Cardiac muscle cell (in vitro differentiated cells and primary cell): ENCODE measurements at places on chromosomes 6 and 20.

DNA sequence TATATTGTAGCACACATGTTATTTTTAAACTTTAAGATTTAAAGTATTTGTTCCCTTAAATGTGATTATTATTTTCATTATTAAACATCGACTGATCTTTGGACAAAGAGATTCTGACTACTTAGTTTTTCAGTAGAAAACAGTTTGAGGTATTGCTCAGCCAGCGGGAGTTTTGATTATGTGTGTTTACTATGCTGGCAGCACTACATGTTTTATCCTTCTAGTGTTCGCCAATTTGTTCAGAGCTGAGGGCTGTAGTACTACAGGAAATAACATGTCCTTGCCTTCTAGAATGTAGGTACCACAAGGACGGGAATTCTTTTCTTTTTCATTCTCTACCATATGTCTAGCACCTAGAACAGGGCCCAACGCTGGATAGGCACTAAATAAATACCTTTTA, 11.1 kb upstream of the LCA5 start:
- no peak for DNase-seq

DNA sequence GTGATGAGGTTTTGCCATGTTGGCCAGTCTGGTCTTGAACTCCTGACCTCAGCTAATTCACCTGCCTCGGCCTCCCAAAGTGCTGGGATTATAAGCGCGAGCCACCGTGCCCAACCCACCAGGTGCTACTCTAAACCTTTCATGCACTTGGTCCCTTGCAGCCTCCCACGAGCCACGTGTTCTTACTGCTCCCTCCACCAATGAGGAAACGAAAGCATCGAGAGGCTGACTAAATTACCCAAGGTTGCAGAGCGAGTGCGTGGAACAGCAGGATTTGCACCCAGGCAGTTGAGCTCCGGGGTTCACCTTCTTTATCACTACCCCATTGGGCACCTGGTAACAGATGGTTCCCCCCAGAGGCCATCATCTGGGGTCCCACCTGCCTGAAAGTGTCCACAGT, 208.3 kb downstream of the LY86 start:
- no peak for DNase-seq

DNA sequence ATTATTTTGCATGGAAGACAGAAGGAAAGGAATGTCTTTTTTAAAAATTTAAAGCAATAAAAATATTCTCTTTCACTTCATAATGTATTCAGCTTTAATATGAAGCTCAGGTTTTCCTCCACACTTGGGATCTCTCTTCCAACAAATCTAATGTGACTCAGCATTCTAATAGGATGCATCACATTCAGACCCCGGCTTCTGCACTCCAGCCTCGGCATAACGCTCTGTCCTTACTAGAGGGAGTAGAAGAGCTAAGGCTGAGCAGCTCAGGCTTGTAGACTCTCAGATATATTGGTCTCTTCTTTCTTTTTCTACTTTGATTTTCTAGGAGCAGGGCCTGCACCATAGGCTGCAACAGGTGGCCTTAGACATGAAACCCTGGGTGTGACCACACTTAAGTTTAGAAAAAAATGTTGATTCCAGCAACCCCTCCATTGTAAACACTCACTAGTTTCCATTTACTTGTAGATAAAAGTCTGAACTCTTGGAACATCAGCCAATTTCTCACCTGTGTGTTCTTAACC, 161.7 kb downstream of the PAK5 start:
- no peak for DNase-seq

- DNase-seq: no peak
Observed at GRCh38 chr20:440636-441035, 21.7 kb downstream of the TBC1D20 start.

GRCh38 chr6:169991913-169992312, 240.5 kb downstream of the ERMARD start:
- DNase-seq: no peak

DNA sequence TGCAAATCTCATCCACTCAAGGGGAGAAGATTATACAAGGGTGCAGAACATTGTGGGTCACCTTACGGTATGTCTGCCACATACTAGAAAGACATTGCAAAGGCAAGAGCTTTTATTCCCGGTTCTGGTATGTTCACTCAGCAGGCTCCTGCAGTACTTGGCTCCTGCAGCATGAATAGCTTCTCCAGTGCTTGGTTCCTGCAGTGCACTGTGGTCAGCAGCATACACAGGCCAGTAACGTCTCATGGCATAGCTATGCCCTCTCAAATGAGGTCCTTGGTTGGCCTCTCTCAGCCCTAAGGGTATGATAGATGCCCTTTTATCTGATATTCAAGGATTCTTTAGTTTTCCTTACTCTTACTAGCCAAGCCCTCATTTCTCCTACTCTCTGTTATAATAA, 12.6 kb downstream of the TCP11 start:
- DNase-seq: no peak

GRCh38 chr6:140872885-140873284, 1259.8 kb upstream of the GJE1 start:
- no peak for DNase-seq

GRCh38 chr20:42392442-42392841, 774.3 kb upstream of the CHD6 start:
- DNase-seq: no peak
